GM04503 (cell line): ENCODE measurements at places on chromosomes 4 and X.

- DNase-seq, result no peak
Observed at GRCh38 chr4:140247237-140247636, 93.3 kb upstream of the MAML3 start.

DNA sequence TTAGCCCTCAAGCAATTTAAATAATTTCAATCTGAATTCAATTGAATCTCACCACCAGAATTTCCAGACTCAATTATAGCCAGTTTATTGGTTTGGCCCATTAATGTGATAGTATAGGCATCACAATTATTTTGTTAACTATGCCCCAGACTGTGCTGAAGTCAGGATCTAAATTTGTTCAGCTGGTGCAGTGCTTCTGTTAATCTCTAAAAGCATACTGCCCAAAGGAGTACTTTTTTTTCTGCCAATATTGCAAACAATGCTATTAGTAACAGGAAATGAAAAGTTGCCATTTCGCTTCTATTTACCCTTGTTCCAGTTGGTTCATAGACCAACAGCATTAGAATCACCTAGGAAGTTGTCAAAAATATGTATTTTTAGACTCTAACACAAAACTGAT is 171.0 kb downstream of the GPM6A start:
- no peak for DNase-seq

- DNase-seq, result peak; percentile 60
Observed at GRCh38 chr4:40916218-40916555, 166.4 kb downstream of the NSUN7 start.

DNA sequence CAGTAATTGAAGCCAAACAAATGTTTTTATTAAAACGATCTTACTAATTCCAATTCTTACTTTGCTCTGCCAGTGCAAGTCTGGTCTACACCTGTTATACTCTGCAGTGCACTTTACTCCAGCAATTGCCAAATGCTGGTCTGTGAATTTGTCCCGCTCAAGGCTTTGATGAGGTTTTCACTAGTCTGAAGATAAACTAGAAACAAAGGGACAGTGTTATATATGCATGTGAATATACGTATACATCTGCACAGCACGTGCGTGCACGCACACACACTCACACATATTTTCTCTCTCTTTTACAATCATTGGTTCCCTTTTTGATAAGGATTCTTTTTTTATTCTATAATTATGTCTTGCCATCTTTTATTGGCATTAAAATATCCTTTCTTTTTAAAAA is 88.5 kb upstream of the LCORL start:
- no peak for DNase-seq

GRCh38 chr4:148530114-148530513 is 87.9 kb upstream of the NR3C2 start:
- no peak for DNase-seq

- DNase-seq, result no peak
Observed at GRCh38 chr4:23401572-23401971, 488.3 kb downstream of the PPARGC1A start.

DNA sequence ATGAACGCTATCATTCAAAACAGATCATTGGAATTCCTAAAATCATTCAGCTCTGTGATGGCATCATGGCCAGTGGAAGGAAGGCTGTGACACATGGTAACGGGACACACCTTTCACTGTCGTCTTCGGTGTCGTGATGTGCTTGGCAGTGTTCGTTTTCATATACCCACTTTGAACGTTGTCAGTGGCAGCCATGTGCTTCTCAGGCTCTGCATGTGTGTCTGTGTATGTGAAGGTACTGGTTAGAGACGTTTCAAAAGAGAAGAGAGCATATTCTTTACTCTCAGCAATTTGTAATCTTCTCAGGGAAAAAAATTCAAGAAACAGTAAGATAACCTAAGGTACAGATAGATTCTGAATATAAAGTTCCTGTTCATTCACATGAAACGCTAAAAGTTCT is 70.6 kb upstream of the MSANTD1 start:
- DNase-seq, result no peak

DNA sequence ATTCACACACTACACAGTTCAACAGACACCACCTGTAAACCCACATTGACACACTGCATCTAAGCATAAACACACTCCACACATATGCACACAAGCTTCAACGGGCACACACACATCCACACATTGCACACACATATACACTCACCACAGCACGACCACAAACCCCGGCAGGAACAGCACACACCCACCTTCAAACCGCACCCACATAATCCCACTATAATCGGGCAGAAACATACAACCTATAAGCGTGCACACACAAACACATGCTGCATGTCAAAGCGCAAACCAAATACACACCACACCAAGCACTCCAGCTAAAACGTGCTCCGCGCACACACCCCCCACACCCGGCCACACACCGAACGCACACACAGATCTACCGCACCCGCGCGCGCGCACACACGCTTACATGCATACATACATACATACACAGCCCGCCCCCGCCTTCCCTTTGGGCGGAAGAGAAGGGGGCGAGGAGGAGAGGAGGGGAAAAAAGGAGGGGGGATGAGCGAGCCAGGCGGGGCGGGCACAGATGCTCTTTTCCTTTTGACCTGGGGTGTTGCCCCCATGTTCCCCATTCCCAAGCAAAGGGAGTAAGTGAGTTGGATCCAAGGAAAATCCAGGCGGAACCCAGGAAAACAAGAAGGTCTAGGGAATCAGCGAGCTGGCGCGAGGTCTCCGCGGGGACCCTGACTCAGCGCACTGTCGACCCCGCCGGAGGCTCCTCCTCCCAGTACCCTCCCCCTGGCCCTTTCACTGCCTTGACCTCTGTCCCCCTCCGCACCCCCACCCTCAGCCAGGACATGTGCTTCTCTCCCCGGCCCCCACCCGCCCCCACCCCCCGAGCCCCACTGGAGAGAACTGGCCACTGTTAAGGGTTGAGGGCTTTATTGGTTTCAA is 9.9 kb downstream of the ARHGAP36 start:
- no peak for DNase-seq

DNA sequence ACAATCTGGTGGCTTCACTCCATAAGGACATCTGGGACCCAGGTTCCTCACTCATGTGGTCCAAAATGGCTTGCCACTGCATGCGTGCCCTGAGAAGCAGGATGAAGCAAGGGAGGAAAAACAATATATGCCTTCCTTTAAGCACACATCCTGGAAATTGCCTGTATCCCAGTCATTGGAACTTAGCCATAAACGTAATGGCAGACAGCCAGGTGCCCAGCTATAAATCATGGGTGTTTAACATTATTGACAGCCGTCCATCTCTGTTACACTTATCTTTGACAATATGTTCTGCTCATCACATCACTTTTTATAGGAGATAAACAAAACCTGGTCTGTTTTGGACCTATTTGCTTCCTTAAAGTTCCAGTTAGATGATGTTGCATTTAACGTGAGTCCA is 181.0 kb downstream of the AASDH start:
- DNase-seq, result no peak

DNA sequence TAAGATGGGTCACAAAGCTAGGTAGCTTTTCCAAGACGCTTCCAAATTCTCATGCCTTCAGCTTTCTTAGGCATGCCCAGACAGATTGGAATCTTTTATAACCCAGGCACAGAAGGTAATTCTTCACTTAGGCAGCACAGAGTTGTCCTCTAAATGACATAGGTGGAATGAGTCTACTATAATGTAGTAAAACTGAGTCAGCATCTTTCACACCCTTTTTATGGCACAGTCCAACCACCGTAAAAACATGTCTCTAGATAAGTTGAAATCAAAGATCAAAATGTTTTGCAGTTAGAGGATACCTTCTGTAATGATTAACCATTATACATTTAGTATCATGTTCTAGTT is 128.4 kb upstream of the FAT1 start:
- DNase-seq, result no peak

DNA sequence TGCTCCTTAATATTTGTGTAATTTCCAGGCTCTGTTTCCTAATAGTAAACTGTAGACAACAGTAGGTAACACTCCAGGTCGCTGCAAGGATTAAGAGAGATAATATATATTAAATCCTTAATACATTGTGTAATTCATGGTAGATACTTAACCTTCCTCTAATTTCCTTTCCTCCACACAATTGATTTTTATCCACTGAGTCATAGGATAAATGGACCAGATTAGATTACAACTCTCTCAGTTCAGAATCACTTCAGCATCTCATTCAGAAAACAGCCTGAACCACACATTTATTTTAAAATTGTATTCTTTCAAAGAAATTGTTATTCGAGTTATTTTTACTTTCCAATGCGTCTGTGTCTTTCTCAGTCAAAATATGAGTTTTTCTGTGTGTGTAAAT is 17.1 kb downstream of the GK2 start:
- DNase-seq, result no peak

DNA sequence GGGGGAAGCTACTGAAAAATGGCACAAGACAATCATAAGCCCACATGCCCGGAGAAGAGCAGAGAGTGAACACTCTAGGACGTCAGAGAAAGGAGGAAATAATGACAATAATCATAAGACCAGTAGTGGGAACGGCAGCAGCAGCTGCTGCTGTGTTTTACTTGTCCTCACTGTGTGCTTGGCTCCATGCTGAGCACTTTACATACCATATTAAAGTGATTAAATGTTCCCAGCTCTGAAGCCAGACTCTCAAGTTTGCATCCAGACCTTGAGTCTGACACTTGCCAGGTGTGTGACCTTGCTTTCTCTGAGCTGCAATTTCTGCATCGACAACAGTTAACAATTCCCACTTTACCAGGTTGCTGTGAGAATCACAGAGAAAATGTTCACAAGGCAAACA is 255.4 kb downstream of the SPANXN1 start:
- DNase-seq, result no peak

DNA sequence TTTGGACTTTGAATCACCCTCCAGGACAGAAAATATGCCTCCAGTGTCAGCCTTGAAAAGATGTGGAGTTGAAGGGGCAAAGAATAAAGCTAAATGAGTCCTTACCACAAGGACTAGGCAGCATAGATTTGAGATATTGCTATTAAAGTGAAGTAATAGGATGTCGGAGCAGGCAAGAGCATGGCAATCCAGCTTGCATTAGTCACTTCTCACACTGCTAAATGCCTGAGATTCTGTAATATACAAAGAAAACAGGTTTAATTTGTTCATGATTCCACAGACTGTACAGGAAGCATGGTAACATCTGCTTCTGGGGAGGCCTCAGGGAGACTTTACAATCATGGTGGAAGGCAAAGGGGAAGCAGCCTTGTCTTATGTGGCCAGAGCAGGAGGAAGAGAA is 109.8 kb upstream of the PCDH7 start:
- DNase-seq, result no peak

DNA sequence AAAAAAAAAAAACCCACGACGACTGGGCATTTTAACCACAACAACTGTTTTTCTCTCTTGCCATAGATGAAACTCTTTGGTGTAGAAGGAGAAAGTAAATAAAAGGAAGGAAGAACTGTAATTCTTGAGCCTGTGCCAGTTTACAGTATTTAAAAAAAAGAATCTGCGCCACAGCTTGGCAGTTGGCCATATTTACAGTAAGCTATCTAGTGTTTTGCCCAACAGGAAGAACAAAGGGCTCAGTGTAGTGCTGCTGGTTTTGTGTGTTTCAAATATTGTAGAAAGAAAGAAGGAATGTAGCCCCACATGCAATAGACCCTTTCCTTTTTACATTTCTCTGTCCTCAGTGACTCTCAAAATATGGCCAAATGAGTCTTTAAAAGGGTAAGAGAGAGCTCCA is 66.1 kb downstream of the NR3C2 start:
- no peak for DNase-seq

GRCh38 chr4:137610960-137611359 is 78.7 kb upstream of the PCDH18 start:
- DNase-seq, result no peak

GRCh38 chr4:102606846-102607450 is 105.8 kb downstream of the NFKB1 start:
- DNase-seq, result no peak

DNA sequence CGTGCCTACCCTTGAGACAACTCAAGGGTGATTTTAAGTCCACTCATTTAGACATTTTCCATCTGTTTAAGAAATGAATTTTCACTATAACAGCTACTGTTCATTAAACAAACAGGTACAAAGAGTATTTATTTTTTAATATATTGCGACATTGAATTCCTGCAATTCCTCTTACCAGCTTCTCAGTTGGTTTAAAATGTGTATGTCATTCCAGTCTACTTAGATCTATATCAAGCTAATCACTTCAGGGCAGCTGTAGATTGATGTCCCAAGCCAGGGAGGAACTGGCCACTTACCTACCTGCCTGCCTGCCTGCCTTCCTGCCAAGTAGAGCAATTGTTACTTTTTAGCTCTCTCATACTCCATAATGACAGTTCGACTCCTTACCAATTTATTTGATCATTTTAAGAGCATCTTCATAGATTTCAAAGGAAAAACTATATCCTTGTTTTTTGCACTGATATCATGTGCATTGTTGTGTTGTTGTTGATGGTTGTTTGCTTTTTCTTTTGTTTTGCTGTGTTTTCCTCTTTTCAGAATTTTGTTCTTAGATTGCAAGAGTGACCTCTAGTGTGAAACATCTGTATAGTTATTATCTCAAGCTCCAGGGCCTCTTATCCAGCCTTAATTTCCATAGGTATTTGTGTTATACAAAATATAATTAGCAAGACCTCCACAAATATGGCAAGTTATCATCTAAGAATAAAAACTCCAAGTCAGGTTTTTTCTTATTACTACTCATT is 120.9 kb upstream of the NRK start:
- no peak for DNase-seq

DNA sequence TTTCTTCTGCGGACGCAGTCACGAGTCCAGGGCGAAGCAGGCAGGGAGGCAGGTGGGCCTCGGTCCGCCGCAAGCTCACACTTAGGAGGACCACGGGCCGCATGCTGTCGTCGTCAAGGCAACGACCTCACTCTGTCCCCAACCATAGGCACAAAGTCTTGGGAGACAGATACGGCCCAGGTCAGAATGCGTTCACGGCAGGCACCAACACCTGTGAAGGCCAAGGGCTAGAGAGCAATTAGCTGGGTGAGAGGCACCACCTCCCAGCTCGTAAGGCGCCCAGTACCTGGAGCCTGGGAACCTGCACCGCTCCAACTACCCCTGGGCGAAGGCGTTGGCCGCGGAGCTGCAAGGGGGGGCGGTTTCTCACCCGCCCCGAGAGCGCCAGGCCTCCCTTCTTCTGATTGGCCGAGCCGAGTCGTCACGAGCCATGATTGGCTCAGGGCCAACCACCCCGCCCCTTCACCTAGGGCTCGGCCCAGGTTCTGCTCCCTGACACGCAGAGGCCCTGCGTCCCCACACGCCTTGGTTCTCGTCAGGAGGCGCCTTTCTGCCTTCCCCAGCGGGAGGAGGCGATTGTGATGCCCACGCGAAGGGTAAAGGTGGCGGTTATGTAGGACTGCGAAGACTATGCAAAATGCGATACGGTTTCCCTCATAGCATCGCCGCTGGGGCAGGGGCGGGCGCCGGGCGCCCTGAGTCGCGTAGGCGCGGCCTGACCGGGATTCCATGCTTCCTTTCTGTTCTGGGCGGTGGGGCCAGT is at the start of gene CDKL2:
TSS of gene CDKL2 (minus strand) at position 355 of the 763 bp plus-strand sequence. CDS start 4,540 bp downstream, outside the sequence.
- no peak for DNase-seq

- no peak for DNase-seq
Observed at GRCh38 chr4:61086357-61086756, 113.8 kb upstream of the ADGRL3 start.

GRCh38 chr4:76504613-76505465 is 69.8 kb downstream of the SHROOM3 start:
- DNase-seq, result no peak
